EH (cell line): ENCODE measurements at places on chromosomes 1 and 21.

DNA sequence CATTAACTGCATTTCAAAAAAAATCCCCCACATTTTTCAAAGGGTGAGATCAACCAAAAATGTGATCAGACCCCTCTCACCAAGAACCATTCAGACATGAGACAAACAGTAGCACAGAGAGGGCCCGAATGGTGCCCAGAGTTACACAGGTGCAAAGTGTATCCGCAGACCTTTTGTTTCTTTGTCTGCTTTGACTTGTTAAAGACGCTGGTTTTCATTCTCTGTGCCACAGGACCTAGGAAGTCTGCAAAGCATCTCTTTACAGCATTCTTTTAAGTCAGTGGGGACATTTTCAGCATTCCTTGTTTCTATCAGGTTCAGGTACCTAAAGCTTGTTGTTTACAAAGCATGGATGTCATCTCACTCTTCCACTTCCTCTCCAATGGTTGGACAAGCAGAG lies 87.2 kb upstream of the MAP1LC3C start:
- no peak for DNase-seq

- DNase-seq: no peak
Observed at GRCh38 chr1:209266590-209267205, 316.8 kb upstream of the CAMK1G start.

DNA sequence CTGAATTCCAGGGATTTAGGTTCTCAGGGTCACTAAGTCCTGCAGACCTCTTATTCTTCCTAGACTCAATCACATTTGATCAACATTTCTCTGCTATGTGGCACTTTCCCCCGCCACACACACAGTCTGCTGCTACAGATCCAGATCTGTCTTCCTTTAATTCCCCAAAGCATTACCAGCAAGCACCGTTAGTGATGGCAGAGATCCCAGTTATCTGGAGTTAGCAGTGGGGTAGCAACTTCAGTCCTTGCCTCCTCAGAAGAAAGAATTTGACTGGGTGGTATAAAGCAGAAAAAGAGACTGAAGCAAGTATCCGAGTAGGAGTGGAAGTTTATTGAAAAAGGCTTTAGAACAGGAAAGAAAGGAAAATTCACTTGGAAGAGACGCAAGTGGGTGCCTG lies 100.4 kb upstream of the ETV3 start:
- no peak for DNase-seq

DNA sequence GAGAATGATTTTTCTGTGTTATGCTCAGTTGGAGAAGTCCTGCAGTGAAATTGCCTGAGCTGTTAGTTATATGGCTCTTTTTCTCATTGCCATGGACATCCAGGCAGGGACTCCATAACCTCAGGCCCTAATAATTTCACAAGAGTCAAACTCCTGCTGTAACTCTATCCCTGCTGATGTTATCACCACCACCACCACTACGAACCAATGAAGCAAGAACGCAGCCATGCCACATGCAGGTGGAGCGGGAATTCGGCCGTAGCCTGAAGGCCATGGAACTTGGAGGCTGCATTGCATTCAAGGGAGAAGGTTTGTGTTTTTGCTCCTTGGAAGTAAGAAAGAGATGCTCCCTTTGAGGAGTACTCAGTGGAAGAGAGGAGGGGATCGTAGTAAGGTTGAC lies 16.8 kb upstream of the DLGAP3 start:
- DNase-seq: no peak

- DNase-seq: no peak
Observed at GRCh38 chr1:18951416-18951815, 5.1 kb downstream of the IFFO2 start.

DNA sequence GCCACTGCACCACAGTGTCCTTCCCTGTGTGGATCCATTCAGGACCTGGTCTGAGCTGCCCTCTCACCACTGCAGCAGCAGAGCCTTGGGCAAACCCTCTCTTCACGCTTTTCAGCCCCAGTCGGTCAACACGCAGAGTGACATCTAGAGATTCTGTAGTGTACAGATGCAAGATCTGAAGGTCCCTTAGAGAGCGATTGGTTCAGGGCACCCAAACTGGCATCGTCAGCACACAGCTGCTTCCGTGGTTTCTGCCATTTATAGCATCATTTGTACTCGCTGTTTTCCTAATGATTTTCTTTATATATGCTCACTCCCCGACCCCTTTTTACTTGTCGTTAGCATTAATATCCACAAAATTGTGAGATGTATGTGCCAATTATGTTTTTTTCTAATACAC lies 1.5 kb upstream of the ASCL5 start:
- no peak for DNase-seq

DNA sequence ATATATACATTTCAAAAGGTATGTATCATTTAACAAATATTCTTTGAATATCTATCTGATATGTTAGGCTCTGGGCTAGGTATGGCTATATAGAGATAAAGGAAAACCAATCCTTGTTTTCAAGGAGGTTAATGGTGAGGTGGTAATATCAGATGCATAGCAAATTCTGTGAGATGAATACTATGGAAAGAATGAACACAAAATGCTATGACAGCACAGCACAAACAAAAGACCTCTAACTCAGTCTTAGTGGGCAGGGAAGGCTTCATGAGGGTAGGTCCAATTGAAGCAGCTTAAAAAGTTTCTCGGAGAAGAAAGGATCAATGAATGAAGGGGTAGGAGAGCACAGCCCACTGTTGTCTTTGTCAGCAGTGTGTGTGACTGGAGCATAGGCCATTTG lies 27.2 kb downstream of the FASLG start:
- no peak for DNase-seq

DNA sequence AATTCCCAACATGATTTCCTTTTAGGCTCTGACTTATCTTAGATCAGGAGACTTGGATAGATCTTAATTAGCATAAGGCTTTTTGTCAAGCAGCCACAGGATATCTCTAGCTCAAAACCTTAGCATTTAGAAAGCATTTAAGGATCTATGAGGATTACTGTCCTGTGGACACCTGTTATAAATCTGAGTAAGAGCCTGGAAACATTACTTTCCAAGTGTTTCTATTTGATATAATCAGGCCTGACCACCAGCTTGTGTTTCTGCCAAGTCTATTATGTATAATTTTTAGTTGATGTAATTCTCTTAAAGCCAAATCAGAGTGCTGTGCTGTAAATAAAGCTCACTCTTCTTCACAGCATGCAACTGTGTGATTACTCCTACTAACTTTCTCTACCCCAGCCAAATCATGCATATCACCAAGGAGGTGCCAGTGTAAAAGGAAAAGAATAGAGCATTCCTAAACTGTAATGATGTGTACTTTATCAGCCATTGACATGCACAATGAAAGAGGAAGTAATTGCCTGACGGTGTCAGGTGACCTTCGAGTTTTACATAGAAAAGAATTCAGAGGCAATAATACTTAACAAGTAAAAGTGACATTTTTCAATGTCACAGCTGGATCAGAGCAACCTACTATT lies 309.9 kb upstream of the PRMT6 start:
- no peak for DNase-seq

DNA sequence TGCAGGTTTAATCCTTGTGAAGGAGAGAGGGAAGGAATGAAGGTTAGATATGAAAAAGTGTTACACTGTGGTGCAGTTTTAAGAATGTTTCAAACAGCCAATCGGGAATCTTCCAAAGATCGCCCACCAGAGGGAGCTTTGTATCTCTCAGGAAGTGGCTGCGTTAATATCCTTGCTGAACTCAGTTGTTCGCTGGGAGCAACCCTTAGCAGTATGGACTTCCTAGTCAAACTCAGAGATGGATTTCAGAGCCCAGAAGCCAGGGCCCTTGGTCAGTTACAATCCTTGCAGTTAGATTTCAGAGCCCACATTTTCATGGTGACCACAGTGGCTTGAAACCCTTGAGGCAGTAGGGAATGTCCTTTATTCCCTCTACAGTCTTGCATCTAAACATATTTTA lies 136.2 kb downstream of the NTNG1 start:
- peak; percentile 45 for DNase-seq

DNA sequence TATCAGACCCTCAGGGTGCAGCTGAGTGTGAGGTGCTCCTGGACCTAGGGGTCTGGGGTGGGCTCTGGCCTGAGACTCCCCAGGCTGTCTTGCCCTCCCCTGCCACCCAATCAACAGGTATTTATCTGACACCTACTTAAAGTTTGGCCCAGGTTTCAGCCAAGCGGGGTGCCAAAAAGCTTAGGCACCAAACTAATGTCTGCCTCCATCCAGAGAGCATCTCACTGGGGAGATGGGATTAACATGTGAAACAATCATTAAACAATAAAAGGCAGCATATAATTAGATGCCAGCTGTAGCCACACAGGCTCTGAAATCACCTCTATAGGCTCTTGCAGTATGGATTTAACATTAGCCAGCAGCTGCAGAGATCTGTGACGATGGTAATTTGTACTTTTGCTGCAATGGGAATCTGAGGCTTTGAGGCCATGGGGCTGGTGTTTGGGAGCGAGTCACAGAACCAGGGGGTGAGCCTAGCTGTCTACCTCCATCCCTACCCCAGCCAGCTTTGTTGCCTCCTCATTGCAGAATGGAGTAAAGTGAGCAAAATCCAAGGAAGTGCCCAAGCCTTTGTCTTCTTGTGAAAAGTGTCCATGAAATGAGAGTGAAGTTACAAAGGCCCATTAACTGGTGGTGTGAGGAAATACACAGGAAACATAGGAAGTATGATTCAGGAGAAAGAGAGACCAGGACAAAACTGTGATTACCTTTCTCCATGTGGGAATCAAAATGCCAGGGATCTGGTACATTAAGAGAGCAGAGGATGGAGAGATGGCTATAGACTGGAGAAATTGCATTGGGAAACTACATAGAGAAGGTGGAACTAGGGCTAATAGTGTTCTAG lies 36.1 kb downstream of the EIF2D start:
- no peak for DNase-seq

DNA sequence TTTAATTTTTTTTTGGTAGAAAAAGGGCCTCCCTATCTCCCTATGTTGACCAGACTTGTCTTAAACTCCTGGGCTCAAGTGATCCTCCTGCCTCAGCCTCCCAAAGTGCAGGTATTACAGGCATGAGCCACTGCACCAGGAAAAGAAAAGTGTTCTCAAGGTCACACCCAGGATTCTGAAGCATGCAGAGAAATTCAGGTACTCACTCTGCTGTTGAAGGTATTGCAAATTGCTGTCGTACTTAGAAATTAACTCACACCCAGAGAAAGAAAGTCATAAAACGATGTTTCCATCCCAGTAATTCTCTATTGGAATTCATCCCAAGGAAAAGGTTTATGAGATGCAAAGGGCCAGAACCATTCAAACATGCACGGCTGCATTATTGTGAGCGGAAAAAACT lies 73.7 kb downstream of the DHRS3 start:
- DNase-seq: no peak

DNA sequence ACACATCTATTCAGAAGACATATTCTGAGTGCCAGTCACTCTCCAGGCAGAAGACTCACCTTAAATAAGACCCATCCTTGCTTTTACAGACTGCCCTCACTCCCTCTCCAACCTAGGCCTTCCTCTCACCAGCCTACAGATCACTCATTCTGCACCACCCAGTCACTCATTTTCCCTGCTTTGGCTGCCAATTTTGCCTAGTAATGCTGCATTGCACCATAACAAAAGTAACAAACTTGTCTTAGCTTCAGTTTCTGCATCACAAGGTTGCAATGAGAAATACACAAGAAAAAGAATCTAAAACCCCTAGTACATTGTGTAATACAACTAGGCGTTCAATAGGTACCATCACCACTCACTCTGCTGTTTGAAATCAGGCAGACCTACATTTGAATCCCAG lies 292.4 kb downstream of the PLPP3 start:
- DNase-seq: no peak

DNA sequence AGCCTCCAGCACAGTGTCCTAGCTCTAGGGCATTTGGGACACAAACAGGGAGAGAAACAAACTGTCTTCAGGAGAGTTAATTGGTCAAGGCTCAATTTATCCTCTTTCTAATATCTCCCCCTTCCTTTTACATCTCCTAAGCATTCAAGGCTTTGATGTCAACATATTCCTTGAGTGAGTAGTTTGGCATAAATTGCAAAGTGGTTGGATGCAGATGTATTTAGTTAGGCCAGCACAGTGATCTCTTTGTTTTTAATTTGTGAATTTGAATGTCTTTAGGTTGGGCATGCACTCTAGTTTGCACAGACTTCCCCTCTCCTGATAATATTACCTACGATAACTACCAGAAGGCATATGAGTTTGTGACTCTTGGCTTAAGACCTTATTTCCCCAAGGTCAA lies 12.5 kb upstream of the OLFML2B start:
- DNase-seq: peak; percentile 39

- no peak for DNase-seq
Observed at GRCh38 chr1:65845535-65846060, 52.9 kb downstream of the PDE4B start.
